ENCODE measurements at places on chromosomes 3 and 15.

DNA sequence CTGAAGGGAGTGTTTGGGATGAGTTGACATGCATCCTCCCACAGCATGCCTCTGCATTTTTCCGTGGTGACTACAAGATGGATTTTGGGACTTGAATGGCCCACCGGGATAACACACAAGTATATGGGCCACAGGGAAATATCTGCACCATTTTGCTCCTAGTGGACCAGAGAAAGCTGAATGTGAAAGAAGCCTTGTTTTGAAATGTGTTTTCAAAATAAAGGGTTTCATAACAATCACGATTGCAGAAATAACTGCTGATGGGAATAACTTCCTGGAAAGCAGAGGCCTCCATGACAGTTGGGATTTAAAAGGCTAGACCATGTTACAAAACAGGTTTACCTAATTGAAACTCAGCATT is 77.5 kb upstream of the PRR23C start:
- DNase-seq: no peak

- peak; percentile 39 for DNase-seq
Measured at GRCh38 chr15:56732135-56732885, 999 bp downstream of the ZNF280D start.

DNA sequence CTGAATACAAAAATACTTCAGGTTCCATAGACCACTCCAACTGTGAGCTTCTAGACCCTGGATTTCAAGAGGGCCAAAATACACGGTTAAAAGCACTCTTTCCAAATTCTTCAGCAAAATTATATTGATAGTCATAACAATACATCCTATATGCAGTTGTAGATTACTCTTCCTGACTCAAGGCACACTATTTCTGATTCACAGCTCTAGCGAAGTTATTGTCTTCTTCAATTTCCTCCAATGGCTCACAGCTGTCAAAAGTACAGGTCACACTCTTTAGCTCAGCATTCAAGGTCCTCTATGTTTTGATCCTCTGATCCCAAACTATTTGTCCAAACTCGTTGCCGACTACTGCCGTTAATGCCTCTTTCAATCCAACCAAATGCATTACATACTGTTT is 13.5 kb upstream of the CCDC80 start:
- no peak for DNase-seq

DNA sequence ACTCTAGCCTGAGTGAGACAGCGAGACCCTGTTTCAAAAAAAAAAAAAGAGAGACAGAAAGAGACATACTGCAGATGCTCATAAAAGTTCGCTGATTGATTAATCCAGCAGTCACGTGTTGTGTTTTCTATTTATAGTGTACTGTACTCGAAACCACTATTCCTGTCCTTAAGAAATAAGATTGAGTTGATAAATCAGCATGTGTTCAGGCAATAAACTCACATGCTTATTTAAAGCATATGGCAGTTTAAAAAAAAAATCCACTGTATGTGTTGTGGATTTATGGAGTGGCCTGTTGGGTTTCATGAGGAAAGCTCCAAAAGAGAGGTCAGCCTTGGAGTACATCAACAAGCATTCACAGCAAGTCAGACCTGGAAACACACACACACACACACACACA is 17.7 kb downstream of the RPL22L1 start:
- DNase-seq: no peak

DNA sequence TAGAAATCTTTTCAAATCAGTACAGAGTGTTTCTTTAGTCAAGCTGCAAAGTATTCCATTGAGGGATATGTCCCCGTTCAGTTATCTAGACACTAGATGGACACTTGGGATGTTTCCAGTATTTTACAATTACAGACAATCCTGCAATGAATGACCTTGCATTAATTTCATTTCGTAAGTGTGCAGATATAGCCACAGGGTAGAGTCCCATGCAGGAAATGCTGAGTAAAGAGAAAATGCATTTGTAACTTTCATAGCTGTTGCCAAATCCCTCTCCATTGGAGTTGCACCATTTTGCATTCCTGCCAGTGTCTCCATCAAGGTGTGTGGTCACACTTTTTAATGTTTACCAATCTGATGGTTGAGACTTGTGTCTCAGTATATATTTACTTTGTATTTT is 92.5 kb downstream of the LIPC start:
- no peak for DNase-seq
